ENCODE measurements at places on chromosomes 7 and 10.

- DNase-seq: no peak
These were observed 83.1 kb upstream of the A1CF start for GRCh38 chr10:50968386-50969091.

- DNase-seq: no peak
These were observed 26.6 kb upstream of the DDC start for GRCh38 chr7:50591480-50592438.

GRCh38 chr7:66047426-66047825, 28.2 kb upstream of the ASL start:
- DNase-seq: no peak

DNA sequence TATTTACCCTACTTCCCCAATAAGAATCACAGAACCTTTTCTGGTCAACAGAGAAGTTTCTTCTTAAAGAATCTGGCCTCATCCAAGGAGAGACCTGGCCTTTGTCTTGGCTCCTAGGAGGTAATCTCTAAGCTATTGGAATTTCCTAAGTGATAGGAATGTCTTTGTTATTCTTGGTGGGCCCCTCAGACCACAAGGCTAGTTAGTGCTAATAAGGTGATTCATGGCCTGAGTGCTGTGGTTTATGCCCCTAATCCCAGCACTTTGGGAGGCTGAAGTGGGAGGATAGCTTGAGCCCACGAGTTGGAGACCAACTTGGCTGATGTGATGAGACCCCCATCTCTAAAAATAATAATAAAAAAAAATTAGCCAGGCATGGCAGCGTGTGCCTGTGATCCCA, 60.0 kb upstream of the CYP2C18 start:
- no peak for DNase-seq

- no peak for DNase-seq
These were observed 67.9 kb downstream of the PPP1R9A start for GRCh38 chr7:94975336-94975735.

DNA sequence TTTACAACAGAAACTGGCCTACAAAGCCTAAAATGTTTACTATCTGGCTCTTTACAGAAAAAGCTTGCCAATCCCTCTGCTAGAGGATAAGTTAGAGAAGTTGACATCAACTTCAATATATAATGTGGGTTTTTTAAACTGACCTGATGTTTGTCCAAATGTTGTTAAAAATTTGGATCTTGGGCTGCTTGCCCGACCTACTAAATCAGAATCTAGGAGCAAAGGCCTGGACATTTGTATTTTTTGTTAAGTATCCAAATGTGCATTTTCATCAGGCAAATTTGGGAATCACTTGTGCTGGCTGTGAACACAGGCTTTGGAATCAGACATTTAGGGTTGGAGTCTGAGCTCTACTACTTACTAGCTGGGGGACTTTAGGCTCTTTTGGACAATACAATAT, 252.7 kb upstream of the CSTF2T start:
- DNase-seq: no peak

DNA sequence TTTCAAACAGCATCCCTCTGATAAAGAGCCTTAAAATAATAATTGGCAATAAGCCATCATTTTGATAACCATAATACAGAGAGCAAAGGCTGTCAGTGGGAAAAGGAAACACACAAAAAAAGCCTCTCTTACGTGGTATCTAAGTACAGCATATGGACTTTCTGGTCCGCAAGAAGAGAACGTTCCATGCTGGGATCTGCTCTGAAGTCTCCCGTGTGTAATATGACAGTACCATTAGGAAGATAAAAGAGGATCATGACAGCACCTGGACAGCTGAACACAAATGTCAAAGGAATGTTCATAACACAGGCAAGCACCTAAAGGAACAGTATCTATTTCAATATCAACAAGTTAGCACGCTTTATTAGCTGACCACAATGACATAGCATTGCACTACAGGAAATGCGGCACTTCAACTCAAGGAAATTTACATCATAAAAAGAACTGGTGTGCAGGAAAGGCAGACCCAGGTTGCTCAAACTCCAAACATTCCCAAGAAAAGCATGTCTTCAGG, 9.9 kb downstream of the DCLRE1A start:
- DNase-seq: no peak

DNA sequence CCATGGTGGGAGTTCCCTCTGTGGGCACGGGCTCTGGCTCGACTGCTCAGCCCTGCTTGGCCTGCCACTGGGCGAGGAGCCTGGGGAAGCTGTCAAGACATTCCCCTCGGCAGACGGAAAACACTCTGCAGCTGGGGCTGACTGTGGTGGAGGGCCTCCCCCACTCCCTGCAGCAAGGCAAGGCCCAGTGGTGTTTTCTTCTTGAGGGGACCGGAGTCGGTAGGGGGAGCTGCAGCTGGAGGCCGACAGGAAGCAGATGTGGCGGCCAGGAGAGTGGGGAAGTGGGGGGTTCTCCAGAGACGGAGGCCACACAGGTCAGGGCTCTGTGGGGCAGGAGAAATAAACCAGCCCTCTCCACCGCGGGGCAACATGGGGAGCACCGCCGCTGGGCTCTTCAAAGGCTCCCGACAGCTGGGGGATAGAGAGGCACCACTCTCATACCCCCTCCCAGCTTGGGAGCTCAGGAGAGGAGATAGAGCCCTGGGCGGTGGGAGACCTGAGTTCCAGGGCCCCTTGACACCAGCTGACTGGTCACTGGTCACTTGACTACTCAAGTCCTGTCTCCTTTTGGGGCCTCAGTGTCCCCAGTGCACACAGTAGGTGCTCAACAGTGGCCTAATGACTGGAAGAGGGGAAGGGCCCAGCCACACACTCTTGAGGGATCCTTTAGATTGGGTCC, 43.4 kb downstream of the PPIF start:
- no peak for DNase-seq

DNA sequence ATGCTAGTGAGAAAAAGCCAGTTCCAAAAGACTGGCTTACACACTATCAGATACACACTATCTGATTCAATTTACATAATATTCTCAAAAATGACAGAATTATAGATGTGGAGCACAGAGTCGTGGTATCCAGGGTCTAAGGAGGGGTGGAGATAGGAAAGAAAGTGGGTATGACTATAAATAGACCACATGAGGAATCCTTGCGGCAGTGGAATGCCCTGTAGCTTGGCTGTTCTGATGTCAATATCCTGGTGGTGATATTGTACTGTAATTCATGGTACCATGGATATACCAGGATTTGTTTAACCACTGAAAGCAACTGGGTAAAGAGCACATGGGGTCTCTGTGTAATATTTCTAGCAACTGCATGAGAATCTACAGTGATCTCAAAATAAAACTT, 67.7 kb upstream of the TMEM72 start:
- no peak for DNase-seq

DNA sequence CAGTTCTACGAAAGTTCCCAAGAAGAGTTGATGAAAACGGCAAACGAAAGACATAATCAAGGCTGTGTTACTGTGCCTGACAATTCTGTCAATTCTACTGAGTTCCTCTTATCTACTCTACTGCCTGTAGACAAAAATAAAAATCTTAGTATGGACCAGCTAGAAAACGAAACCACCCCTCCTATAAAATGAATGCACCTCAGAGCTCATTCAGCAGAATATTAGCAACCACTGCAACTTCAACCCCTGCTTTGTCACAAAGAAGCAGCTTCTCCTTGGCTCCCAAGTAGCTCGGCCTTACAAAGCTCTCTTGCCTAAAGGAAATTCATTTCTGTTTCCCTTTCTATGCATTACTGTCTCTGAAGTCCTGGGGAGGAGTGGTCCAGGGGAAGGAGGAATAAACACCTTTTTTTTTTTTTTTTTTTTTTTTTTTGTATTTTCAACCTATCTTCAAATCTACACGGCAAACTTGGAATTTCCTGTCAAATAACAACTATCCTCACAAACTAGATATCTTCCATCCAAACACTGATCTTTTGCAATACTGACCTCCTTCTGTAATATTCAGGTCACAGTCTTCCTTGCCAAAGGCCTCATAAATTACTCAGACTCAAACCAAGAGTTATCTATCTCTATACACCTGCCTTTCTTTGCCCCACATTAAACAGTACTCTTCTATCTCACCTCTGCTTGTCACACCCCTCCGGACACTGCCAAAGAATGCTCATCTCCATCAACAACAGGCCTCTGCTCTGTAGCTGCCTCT, 74.3 kb downstream of the GLI3 start:
- DNase-seq: no peak

- DNase-seq: no peak
These were observed 322.6 kb upstream of the ZNF32 start for GRCh38 chr10:43971306-43971705.

GRCh38 chr10:77867124-77867719, 59.3 kb downstream of the DLG5 start:
- no peak for DNase-seq

DNA sequence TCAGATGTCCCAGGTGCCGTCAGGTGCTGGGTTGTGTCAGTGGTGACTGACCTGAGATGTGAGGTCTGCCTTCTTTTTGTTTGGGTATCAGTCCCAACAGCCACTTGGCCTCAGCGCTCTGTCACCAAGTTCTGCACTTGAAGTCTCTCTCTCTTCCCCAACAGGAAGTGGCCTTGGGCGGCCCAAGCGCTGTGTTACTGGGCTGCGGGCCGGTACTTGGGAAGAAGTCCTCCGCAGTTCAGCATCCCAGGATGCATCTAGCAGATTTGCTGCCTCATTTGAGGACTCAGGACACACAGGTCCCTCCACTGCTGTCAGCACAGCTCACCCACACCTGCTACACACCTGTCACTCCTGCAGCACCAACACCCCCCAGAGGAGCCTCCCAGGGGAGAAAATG, 40.1 kb downstream of the LYZL2 start:
- DNase-seq: no peak

DNA sequence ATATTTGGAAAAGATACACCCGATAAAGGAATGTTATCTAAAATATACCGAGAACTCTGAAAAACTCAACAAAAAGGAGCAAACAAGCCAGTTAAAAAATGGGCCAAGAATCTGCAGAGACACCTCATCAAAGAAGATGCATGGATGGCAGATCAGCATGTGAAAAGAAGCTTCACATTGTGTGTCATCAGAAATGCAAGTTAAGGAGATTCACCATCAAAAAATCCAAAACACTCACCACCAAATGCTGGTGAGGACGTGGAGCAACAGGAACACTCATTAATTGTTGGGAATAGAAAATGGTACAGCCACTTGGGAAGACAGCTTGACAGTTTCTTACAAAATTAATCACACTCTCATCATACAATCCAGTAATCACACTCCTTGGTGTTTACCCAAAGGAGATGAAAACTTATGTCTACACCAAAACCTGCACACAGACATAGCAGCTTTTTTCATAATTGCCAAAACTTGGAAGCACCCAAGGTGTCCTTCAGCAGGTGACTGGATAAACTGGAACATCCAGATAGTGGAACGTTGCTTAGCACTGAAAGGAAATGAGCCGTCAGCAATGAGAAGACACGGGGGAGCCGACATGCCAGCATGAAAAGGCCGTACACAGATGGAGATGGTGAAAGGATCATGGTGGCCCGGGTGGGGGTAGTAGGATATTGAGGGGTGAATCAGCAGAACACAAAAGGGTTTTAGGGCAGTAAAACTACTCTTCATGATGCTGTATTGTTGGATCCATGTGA, 27.9 kb upstream of the PWWP2B start:
- no peak for DNase-seq

DNA sequence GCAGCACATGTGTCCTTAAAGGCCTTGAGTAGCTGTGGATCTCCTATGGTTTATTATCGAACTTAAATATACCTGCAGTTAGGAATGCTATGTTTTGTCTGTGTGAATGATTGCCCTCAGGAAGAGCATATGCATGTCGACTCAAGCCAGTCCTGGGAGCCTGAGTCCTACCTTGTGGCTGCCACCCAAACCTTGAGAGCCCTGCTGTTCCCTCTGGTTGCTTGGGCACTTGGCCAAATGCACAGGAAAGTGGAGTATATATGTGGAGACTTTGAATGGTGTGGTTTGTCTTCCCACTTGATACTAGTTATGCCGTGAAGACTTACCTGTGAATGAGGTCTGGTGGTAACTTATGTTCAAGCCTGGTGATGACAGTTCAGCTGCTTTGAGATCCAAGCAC, 409.8 kb downstream of the LRMDA start:
- DNase-seq: no peak

GRCh38 chr7:138649506-138649905, 51.7 kb downstream of the SVOPL start:
- no peak for DNase-seq

GRCh38 chr7:28748933-28749584, 209.1 kb downstream of the TRIL start:
- DNase-seq: no peak

DNA sequence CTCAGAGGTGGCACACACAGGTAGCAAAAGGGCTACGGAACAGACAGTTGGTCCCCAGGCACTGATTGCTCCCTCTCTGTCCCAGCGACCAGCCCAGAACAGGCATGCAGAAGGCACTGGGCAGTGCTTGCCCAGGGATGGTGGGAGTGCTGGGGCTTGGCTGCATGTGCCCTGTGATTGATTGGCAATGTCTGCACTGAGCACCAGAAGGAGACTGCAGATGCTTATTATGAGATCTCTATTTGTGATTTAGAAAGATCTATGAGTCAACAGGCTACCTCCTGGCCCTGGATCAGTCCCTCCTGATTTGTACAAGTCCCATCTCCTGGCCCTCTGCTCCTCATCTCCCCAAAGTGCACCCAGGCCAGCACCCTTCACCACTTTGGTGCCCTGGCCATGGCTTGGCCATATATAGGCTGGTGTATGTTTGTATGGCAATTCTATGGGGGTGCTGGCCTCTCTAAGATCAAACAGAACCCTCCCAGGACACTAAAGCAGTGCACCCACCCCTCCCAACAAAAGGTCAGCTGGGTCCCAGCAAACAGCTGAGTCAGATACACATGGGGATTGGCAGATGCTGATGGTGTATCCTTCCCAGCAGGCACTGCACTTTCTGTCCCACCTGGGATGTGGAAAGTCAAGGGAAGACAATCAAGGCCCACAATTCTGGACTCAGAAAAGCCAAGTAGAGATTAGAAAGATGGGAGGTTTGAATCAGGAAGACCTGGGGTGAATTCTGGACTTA, 30.9 kb downstream of the CAMK2B start:
- DNase-seq: no peak

GRCh38 chr10:43774234-43774769, 125.6 kb upstream of the ZNF32 start:
- no peak for DNase-seq

- DNase-seq: no peak
These were observed 208.8 kb downstream of the KCNMA1 start for GRCh38 chr10:77428691-77429395.

DNA sequence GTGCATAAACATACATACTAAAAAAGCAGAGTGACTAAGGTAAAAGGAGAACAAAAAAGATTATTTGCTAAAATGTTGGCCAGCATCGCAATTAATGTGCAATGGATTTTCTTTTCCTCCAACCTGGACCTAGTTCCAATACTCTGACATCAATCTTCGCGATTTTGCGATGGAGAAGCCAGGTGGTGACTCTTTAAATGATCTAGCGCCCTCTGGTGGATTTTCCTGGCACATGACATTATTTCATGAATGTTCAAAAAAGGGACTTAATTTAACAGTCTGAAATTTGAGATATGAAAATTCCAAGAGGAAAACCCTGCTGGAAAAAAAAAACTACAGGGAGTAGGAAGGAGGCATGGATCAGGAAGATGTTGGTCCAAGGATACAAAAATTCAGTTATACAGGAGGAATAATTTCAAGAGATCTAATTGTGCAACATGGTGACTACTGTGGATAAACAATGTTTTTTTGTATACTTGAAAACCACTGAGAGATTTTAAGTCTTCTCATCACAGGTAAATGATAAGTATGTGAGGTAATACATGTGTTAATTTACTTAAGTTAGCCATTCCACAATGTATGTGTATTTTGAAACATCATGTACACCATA, 4.3 kb upstream of the KCNMA1 start:
- DNase-seq: no peak

GRCh38 chr7:16431646-16432424, 10.5 kb upstream of the CRPPA start:
- DNase-seq: no peak
